ENCODE measurements at places on chromosomes 6 and 20. TPM values are rescaled to one million over a fixed set of nuclear protein-coding genes. Genes with fewer than 3 reads are reported as not detected.

The SEL1L2 gene
- total RNA-seq, result 3.8 TPM

The ARHGAP40 gene
- 0.21 TPM for total RNA-seq

The CGA gene
- not detected for total RNA-seq

The SOX18 gene
- 6.7 TPM for total RNA-seq

The C20orf204 gene
- total RNA-seq, result 0.26 TPM

The PI3 gene
- total RNA-seq, result not detected

- DNase-seq, result no peak
- H3K4me1 ChIP-seq, result no peaks in the 10 kb centered on the region
- no peak overlapping the region for H3K4me3 ChIP-seq
- H3K36me3 ChIP-seq, result no peaks in the 10 kb centered on the region
- H3K27ac ChIP-seq, result peak overlapping the region; percentile 83
These were observed 93.1 kb downstream of the PRND start for GRCh38 chr20:4814696-4815252.

DNA sequence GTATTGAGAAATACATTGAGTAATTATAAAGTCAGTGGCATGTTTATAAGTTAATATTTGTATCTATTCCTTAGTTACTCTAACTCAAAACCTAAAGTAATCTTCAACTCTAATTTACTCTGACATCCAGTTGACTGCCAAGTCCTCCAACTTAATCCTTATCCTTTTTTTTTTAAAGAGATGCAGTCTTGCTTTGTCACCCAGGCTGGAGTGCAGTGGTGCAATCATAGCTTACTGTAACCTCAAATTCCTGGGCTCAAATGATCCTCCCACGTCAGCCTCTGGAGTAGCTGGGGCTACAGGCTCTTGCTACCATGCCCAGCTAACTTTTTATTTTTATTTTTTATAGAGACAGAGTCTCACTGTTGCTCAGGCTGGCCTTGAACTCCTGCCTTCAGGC, 24.4 kb downstream of the PTPN1 start:
- H3K4me3 ChIP-seq, result no peak overlapping the region
- H3K4me1 ChIP-seq, result no peaks in the 10 kb centered on the region
- no peaks in the 10 kb centered on the region for H3K36me3 ChIP-seq
- DNase-seq, result no peak
- no peak overlapping the region for H3K27ac ChIP-seq

- DNase-seq, result peak; percentile 28
- no peaks in the 10 kb centered on the region for H3K4me1 ChIP-seq
- no peak overlapping the region for H3K27ac ChIP-seq
- H3K27me3 ChIP-seq, result no peaks in the 10 kb centered on the region
- peak overlapping the region; percentile 19 for H3K4me3 ChIP-seq
- H3K36me3 ChIP-seq, result no peaks in the 10 kb centered on the region
These were observed 117.2 kb upstream of the BACH2 start for GRCh38 chr6:90413867-90414266.

DNA sequence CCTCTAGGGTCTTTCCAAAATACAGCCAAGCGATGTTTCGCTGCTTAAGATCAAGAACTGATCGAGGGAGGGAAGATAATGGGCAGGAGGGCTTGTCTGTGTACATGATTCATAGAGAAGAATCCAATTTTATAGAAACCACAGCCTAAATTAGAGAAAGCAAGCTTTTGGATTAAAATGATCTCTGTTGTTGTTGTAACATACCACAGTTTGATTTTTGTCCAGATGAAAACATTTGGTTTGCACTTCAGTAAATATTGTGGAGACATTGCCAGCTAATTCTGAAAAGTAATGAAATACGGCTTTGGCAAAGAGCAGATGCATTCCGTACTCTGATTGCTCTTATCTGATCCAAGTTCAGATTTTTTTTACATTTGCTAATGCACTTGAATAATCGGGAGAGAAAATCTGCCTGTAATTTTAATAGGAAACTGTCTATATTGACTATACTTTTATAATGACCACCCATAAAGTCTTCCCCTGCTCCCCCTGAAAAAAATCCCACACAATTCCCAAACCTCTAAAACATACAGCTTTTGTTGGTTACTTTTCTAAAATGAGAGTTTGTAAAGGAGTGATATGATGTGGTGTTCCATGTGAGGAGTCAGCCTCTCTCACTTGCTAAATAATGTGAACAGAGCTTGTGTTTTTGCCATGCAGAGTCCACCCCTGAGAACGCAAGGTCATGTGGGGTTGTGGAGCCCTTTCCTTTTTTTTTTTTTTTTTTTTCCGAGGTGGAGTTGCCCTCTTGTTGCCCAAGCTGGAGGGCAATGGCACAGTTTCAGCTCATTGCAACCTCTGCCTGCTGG, 199.9 kb downstream of the DTNBP1 start:
- H3K36me3 ChIP-seq, result no peaks in the 10 kb centered on the region
- H3K27ac ChIP-seq, result no peak overlapping the region
- DNase-seq, result no peak
- H3K4me3 ChIP-seq, result no peak overlapping the region
- no peaks in the 10 kb centered on the region for H3K27me3 ChIP-seq
- no peaks in the 10 kb centered on the region for H3K4me1 ChIP-seq

GRCh38 chr6:7425808-7426190, 36.2 kb downstream of the RIOK1 start:
- H3K4me3 ChIP-seq, result no peak overlapping the region
- no peaks in the 10 kb centered on the region for H3K36me3 ChIP-seq
- H3K4me1 ChIP-seq, result no peaks in the 10 kb centered on the region
- H3K27me3 ChIP-seq, result no peaks in the 10 kb centered on the region

DNA sequence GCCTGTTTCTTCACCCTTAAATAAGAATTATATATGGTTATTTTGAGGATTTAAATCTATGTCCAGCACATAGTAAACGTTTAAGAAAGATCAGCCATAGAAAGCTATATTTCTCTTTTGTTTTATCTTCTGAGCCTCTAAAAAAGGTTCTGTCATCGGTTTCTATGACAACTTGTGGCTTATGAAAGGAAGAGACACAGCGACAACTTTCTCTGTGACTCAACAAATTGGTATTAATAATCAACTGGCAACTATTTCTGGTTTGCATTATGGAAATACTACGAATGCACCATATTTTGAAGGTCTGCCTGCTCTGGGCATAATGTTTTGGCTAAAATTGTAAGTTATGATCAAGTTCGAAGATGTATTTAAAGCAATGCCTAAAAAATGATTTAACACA, 751.0 kb downstream of the CD109 start:
- no peak overlapping the region for H3K4me3 ChIP-seq
- no peaks in the 10 kb centered on the region for H3K27me3 ChIP-seq
- no peaks in the 10 kb centered on the region for H3K36me3 ChIP-seq
- H3K27ac ChIP-seq, result no peak overlapping the region
- H3K4me1 ChIP-seq, result no peaks in the 10 kb centered on the region

- no peaks in the 10 kb centered on the region for H3K4me1 ChIP-seq
- DNase-seq, result no peak
- H3K27me3 ChIP-seq, result no peaks in the 10 kb centered on the region
- H3K36me3 ChIP-seq, result no peaks in the 10 kb centered on the region
- no peak overlapping the region for H3K27ac ChIP-seq
These were observed 72.3 kb downstream of the GRM4 start for GRCh38 chr6:34073540-34073939.

GRCh38 chr6:105174512-105174911, 5.3 kb downstream of the POPDC3 start:
- H3K36me3 ChIP-seq, result no peaks in the 10 kb centered on the region
- H3K27ac ChIP-seq, result no peak overlapping the region
- H3K27me3 ChIP-seq, result no peaks in the 10 kb centered on the region
- no peak overlapping the region for H3K4me3 ChIP-seq
- H3K4me1 ChIP-seq, result peaks cover 5% of the 10 kb centered on the region

DNA sequence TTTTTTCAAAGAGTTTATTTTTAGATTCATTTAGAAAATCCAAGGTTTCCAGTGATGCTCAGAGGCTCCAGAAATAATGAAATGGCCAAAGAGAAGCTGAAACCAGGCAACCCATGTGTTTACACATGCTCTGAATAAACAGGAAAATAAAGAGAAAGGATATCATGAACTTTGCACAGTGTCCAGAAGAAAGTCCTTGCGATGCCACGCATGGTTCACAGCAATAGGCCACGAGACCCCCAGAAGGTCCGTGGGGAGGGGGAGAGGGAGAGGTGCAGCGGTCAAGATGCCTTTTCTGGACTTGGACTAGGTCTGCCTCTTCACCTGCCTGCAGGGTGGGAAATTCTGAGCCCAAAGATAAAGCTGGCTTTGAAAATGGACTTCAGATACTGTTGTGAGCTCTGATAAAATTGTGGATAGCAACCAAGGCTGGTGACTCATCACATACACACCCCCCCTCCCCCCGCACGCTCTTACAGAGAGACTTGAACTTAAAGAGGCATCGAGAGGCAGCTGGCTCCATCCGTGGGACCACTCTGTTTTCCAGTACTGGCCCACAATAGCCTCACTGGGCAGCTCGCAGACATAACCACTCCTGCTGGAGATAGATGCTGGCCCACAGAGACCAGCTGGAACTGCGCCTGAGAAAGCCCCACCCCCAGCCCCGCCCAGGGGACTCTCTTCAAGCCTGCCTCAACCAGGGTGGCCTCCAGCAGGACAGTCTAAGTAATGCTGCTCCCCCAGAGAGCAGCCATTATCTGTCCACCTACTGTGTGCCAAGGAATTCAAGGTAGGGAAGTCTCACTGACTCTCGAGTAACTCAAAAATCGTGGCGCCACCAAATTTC, 21.2 kb upstream of the NFATC2 start:
- H3K27ac ChIP-seq, result peak overlapping the region; percentile 93
- no peaks in the 10 kb centered on the region for H3K27me3 ChIP-seq
- H3K36me3 ChIP-seq, result no peaks in the 10 kb centered on the region
- DNase-seq, result peak; percentile 75
- H3K4me1 ChIP-seq, result peaks cover 8% of the 10 kb centered on the region
- peak overlapping the region; percentile 55 for H3K4me3 ChIP-seq

GRCh38 chr6:164856138-164856537, 453.3 kb downstream of the C6orf118 start:
- H3K4me3 ChIP-seq, result no peak overlapping the region
- no peak overlapping the region for H3K27ac ChIP-seq
- no peak for DNase-seq
- H3K27me3 ChIP-seq, result no peaks in the 10 kb centered on the region
- H3K36me3 ChIP-seq, result no peaks in the 10 kb centered on the region
- H3K4me1 ChIP-seq, result no peaks in the 10 kb centered on the region

- H3K36me3 ChIP-seq, result no peaks in the 10 kb centered on the region
- H3K27me3 ChIP-seq, result no peaks in the 10 kb centered on the region
- H3K4me1 ChIP-seq, result no peaks in the 10 kb centered on the region
- no peak overlapping the region for H3K4me3 ChIP-seq
- DNase-seq, result no peak
- H3K27ac ChIP-seq, result no peak overlapping the region
These were observed 502.0 kb downstream of the QKI start for GRCh38 chr6:163916315-163917081.
